ENCODE measurements at places on chromosomes 4 and X.

GRCh38 chr4:15890246-15890829 is 48.2 kb downstream of the FGFBP1 start:
- no peak for DNase-seq

- no peak for DNase-seq
Observed at GRCh38 chr4:31034550-31034949, 314.4 kb downstream of the PCDH7 start.

- no peak for DNase-seq
Observed at GRCh38 chrX:139192386-139192961, 338.1 kb upstream of the F9 start.

DNA sequence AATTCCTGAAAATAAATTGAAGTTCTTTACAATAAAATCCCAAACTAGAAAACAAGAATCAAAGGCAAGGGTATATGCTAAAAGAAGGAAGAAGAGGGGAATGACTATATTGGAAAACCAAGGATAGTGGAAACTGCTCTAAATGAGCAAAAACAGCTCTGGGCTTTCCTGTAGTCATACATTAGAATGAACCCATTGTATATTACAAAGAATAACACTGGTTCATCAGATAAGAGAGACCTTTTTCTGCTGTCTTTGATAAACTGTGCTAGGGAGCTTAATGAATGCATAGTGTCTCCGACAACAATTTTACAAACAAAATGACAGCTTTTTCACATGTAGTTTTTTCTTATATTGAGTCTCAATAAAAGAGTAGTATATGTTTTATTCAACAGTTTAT is 26.6 kb downstream of the TLR2 start:
- peak; percentile 49 for DNase-seq

- no peak for DNase-seq
Observed at GRCh38 chr4:150032541-150032940, 45.7 kb upstream of the DCLK2 start.

DNA sequence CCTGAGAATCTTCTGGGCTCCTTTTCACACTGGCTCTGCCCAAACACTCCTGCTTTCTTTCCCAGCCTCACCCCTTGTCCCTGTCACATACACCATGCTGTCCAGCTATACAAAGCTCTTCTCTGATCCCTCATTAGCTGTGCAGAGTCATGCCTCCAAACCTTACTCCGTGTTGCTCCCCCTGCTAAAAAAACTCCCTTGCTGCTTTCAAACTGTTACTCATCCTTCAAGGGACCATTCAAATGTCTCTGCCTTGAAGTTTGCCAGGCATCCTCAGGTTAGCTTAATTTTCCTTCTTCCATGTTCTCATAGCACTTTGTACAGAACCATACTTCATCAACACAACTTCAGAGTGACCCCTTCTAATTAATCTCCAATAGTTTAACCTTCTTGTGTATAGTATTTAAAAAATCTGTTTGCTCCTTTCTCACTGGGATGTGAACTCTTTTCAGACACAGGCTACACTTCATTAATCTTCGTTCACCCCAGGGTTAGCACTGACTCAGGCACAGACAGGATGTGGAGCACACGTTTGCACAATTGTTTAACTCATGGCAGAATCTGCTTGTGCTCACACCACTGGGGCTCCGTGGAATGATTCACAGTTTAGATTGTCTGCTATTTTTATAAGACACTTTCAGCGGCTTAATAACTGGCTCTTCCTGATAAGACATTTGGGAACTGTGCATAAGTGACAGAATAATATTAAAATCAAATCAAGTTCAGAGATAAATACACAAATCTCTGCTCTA is 21.4 kb upstream of the SEL1L3 start:
- peak; percentile 42 for DNase-seq

DNA sequence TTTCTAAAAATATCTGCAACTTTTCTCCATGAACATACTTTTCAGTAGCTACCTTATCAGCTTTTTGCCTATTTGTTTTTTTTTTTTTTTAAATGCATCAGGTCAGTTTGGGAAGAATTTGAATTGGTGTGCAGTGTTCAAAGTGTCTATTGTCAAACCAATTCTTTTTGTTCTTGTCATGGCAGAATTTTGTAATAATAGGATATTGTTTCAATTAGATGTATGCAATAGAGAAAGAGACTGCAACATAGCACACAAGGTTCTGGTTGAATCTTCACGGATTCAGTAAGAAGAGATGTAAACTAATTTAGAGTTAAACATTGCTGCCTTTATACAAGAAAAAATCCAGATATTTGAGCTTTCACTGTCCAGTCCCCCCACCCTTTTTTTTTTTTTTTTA is 277.1 kb downstream of the GRID2 start:
- no peak for DNase-seq

DNA sequence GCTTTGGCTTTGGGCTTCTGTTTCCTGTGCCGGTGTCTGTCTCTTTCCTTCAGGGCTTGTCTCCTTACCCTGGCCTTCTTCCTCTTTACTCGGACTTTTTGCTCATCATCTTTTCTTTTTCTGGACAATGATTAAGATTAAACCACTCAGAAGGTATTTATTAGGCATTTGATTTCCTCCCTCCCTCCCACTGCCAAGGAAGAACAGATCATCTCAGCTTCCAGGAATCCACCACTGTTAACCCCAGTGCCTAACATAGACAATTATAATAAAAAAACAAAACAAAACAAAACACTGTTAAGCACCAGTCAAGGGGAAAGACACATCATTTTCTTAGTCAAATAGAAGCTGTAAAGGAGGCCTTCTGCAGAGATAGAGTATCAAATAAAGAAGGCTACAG is 16.6 kb downstream of the PGRMC1 start:
- DNase-seq, result no peak

GRCh38 chr4:159104694-159105414 is 2.0 kb downstream of the RAPGEF2 start:
- DNase-seq, result no peak

DNA sequence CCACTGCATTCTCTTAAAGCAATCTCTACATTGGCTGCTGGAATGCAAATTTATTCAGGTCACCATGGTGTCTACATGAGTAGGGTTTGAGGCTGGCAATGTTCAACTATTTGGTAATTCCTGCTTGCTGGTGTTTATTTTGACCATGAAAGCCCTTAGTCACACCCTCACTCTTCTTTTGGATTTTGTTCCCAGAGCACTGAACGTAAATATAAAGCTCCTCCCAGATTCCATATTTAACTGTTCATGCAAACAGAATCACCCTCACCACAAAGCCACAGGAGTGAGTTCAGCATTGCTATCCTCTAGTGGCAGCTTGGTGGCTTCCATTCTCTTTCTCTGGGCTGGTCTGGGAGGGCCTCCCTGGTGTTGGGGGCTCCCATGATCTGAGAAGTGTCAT is 82.8 kb downstream of the LNX1 start:
- no peak for DNase-seq

DNA sequence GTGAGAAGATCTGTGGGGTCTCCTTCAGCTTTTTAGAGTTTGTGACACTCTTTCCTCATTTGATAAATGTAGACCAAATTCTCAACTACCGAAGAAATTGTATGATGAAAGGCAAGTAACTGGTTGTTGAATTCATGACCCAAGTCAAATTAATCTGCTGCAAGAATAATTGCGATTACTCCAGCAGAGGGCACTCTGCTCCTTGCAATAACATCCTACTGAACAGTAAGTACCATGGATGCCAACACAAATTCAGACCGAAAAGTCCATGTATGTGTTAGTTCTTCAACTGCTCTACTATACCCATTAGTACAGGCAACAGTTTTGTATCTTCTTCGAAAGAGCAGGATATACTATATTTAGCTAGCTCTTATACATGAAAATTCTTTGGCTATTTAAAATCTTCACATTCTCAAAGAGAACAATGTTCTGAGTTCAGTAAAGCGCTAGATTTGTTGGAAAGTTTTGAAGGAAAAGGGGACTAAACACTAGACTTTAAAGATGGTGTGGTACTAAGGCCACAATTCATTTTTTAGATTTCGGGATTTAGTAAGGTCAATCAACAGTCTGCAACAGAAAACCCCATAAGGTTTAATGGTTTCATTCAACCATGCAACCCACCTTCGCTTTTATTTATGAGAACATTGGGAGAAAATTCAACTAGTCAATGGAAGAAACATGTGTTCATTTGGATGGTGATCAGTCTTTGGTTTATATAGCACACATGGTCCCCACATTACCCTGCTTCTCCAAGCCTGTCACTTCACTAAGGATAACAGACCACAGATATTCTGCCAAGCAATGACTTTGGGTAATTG is 105.4 kb upstream of the TBC1D9 start:
- DNase-seq, result peak; percentile 79

DNA sequence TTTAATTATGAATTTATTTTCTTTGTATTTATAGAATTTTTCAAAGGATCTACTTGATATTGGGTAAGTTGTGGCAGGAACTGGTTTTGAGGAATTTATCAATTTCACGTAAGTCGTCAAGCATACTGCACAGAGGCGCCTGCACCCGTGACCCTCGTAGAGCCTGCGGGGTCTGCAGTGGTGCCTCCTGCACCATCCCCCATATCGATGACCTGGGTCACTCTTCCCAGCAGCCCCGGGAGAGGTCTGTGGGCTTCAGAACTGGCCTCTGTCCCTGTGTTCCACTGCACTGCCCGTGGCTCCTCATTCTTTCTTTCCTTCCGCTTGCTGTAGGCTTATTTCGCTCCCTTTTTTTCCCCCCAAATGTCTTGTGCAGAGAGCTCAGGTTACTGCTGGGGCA is 31.5 kb upstream of the CPLX1 start:
- no peak for DNase-seq

- no peak for DNase-seq
Observed at GRCh38 chrX:17098516-17099247, 152.2 kb downstream of the REPS2 start.

- DNase-seq, result no peak
Observed at GRCh38 chrX:150731795-150732194, 38.6 kb downstream of the MTMR1 start.

GRCh38 chr4:22264261-22264660 is 251.6 kb downstream of the ADGRA3 start:
- no peak for DNase-seq

- DNase-seq, result no peak
Observed at GRCh38 chr4:38069271-38069760, 109.1 kb downstream of the PTTG2 start.

DNA sequence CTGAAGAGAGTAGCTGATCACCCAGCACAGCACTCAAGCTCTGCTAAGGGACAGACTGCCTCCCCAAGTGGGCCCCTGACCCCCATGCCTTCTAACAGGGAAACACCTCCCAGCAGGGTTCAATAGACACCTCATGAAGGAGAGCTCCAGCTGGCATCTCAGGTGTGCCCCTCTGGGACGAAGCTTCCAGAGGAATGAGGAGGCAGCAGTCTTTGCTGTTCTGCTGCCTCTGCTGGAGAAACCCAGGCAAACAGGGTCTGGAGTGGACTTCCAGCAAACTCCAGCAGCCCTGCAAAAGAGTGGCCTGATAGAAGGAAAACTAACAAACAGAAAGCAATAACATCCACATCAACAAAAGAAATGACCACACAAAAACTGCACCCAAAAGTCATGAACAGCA is 412.8 kb downstream of the PRDM5 start:
- no peak for DNase-seq

DNA sequence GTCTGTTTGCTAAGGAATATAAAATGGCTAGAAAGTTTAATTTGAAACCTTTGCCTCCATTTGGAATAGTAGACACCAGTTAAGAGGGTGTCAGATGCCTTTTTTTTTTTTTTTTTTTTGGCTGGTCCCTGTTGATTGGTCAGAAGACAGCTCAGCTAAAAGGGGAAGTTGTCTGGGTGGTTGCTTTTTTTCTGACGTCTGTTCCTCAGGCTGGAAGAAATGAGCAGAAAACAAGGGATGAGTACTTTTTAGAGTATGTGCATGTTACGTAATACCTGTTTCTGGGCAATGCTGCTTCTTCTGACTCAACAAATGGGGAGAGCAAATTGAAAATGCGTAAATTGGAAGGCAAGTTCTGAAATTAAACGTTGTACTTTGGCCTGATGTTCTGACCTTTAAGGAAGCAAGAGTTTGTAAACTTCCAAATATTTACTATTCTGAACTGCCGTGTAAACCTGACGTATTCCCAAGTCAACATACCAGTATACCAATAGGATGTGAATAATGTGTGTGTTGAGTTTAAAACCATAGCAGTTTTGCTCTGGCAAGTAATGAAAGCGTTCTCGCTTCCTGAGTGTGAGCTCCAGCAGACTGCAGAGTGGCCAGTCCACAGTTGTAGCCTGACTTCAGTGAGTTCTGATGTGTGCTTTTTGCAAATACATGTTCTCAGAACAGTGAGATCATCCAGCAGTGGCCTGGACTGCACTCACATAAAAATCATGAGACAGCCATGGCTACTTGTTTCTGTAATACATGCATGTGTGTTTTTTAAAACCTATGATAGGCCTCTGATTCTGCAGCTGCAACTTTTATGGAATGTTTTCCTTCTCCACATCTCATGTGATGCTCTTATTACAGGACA is 1.7 kb downstream of the SAT1 start:
- no peak for DNase-seq

- DNase-seq, result no peak
Observed at GRCh38 chrX:12237771-12238170, 99.5 kb downstream of the FRMPD4 start.

- no peak for DNase-seq
Observed at GRCh38 chr4:180587379-180587778, 1655.8 kb upstream of the TENM3 start.

DNA sequence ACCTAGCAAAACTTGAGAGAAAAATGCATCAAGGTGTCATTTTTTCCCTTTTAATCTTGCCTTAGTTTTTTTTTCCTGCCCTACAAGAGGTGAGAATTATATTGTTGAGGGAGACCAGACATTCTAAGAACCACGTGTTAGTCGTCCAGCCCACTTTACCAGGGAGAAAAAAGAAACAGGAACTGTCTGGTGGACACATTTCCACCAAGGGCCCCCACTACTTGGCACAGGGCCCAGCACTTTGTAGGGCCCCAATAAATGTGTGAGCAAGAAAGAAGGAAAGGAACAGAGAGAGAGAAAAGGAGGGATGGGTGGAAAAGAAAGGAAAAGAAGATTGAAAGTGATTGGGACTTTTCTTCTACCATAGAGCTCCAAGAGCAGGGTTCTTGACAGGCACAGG is 3.9 kb upstream of the EGFL6 start:
- no peak for DNase-seq
